Fibroblast of the aortic adventitia (primary cell): ENCODE measurements at places on chromosomes 4 and X. TPM values are rescaled to one million over a fixed set of nuclear protein-coding genes. Genes with fewer than 3 reads are reported as not detected.
A peak's percentile ranks its signal among the peaks of the same experiment; 100 is the strongest.

MAGEA10 gene
- not detected in 2 replicates for total RNA-seq

RAB40AL gene
- total RNA-seq: 0.99 TPM in 1 of 2 replicates, not detected in the other

SERPINA7 gene
- total RNA-seq: not detected in 2 replicates

NHSL2 gene
- 3.9 and 6.8 TPM in 2 replicates for total RNA-seq

DNA sequence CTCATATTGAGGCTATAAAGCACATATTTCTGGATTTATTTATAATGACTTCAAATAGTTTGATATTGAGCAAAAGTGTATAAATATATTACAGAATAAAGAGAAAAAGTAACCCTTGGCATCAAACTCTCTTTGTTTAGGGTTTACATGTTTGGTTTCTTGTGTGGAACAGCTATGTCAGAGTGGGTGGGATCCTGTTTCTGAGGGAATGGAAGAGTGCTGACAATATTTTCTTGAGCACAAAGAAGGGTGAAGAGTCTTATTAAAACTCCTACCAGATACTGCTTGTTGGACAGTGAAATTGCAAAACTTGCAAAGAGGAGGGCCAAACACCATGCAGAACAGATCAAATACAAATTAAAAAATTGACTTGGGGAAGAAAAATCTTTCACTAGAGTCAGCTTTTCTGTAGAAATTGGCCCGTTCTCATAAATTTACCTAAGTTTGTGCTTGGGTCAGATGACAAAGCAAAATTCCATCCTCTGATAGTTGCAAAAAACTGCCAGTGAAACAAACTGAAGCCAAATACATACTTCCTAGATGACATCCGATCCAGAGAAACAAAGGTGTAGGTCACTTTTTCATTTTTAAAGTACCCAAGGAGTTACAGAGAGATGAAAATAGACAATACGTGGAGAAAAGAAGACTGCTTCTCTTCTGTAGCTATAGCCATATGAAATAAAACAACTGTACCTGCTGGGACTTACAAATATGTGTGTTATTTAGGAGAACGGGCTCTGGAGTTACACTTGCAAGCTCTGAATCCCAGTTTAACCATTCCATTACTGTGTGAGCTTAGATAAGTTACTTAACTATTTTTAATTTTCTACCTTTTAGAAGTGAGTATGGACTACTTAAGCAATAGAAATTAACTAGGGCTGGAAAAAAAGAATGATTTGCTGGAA is 133.3 kb downstream of the MAML3 start:
- peak; percentile 36 for DNase-seq

DNA sequence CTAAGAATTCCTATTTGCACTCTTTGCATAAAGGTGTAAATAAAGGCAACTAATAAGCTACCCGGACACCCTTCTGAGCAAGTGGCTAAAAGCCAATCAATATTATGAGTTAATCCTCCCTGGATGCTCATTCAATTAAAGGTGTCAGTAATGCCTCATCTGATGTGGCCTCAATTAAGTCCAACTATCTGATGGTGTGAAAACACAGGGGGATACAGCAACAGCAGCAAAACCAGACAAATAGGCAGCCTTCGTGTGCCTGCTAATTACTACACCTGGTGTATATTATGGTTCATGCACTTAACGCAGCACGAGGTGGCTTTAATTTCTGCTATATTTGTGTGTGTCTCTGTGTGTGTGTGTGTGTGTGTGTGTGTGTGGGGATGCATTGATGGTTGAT is 244.4 kb downstream of the DCLK2 start:
- DNase-seq: no peak

GRCh38 chrX:12702509-12703091 is 88.6 kb upstream of the PRPS2 start:
- DNase-seq: no peak

DNA sequence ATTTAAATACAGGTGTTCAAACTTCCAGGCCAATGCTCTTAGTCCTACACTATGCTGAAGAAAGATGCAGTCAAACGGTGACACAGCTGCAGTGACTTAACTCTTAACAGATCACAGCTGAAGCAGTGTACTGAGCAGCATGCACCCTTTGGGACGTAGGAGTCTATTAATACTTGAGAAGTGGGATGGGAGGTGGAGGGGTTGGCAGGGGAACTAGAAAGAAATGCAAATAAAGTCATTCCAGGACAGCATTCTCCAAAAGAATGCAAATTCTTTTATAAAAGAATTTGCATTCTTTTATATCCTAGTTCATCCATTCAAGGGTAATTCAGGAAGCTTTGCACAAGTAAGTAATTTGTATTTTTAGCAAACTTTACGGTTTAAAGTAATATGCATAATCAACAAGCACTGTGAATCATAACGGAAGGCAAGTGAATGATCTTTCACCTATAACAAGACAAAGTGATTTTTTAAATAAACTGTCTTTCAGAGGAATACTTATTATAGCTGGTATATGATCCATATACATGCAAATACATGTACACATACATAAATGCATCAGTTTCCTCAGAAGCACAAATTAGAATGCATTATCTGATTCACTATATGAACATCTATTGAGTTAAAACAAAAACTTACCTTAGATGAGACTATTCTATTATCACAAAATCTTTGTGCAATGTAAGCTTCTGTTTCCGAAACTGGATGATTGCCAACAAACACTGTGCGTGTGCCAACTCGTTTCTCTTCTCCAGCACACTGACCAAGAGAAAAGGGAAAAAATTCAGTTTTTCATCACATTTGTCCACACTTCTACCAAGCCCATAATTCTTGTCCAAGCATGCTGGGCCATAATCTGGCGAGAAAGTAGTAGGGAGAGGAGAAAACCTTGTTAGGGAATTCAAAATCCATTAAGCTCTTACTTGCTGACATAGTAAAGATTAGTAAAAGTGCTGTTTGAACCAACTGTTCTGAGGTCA is 106.5 kb downstream of the ATP11C start:
- DNase-seq: peak; percentile 75

DNA sequence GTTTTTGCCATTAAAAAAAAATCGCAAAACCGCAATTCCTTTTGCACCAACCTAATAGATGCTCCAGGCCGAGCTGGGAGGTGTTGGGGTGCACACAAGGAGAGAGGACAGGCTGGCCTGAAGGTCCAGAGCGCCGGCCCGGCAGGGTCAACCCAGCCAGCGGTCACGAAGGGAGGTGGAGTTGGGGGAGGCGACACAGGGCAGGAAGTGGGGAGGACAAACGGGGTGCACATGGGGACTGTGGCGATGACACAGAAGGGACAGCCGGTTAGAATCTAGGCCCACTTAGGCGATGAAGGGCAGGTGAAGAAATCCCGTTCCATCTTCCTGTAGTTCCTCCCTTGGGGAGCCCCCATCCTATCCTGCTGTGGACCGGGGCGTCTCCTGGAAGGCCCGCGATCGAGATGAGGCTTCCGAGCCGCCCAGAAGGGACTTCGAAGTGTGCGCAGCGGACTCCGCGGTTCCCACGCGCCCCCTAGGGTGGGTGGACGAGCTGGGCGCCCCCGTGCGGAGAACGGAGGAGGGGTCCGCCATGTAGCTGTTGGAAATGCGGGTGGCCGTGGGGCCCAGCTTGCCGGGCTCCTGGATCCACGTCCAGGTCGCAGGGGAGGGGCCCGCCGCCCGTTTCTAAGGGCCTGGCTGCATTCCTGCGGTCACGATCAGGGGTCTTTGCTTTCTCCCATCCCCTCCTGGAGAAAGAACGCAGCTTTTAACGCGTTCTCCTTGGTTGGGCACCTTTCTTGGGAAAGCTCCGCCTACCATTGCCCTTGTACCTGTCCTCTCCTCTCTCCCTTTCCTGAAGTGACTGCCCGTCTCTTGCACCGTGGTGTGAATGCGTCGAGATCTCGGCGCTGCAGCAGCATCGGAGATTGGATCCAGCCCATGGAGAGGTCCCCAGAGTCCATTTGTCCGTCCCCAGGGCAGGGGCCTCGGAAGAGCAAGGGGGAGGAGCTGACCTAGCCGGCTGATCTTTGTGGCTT is 17.0 kb upstream of the HPF1 start:
- DNase-seq: no peak

- DNase-seq: peak; percentile 77
These were observed 97.7 kb upstream of the PTPN13 start for GRCh38 chr4:86496094-86497080.

GRCh38 chr4:2441393-2442174 is 22.8 kb downstream of the CFAP99 start:
- DNase-seq: peak; percentile 51

DNA sequence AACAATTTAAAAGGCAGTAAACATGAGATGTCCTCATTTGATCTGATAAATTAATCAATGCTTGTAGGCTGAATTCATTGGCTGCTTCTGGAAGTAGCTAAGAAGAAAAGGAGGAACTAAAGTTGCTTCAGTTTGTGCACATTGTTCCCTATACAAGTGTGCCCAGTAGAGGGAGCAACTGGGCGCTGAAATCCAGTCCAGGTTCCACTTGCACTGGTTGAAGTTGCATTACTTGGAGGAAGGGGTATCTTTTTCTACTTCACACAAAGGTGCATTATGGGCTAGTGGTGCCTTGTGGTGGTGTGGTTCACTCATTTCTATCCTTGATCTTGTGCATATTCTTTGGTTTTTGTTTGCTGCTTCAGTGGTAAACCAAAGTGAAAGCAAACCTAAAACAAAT is 67.9 kb upstream of the SOX3 start:
- peak; percentile 2 for DNase-seq

DNA sequence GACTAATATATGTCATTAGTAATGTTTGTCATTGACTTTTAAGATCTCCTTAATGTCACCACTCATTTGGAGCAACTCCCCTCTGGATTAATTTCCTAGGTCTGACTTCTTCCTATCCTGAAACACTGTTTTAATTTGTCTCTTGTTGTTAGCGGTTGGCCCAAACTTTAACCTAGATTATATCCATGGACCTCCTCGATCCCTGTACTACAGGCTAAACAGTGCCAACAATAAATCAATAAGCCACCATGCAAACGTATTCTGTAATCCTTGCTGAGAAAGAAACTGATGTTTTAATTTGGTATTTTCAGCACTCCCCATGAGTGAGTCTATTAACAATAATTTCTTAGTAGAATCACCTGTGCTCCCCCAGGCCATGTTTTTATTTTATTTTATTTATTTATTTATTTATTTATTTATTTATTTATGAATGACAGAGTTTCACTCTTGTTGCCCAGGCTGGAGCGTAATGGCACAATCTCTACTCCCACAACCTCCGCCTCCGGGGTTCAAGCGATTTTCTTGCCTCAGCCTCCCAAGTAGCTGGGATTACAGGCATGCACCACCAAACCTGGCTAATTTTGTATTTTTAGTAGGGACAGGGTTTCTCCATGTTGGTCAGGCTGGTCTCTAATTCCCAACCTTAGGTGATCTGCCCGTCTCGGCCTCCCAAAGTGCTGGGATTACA is 204.1 kb downstream of the IL15 start:
- DNase-seq: no peak

- no peak for DNase-seq
These were observed 60.8 kb downstream of the ASB9 start for GRCh38 chrX:15209096-15209495.

- DNase-seq: no peak
These were observed 102.5 kb upstream of the CASK start for GRCh38 chrX:42025861-42026260.

DNA sequence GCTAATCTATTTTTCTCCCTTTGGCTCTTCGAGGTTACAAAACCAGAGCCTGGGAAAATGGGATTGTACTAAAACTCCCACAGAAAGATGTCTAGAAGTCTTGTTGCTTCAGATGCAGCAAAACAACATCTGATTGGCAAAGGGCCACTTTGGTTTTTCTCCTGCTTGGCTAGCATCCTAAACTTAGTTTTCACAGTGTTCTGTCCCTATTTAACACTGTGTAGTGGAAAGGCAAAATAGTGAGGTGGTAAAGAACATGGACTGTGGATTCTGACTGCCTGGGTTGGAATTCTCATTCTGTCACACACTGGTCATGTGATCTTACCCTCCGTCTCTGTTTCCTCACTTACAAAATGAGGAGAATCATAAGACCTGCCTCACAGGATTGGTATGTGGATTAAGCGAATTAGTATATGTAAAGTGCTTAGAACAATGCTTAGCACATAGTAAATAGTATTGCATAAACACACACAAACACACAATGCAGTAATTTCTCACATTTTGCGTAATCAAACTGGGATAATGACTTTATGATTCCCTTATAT is 23.5 kb downstream of the TIGD2 start:
- peak; percentile 59 for DNase-seq
